NCI-H460 (cell line): ENCODE measurements at places on chromosomes 6 and 20.

- DNase-seq = no peak
Measured at GRCh38 chr20:10376270-10377075, 57.5 kb downstream of the MKKS start.

GRCh38 chr6:51963980-51964379 lies 123.4 kb downstream of the PKHD1 start:
- no peak for DNase-seq

DNA sequence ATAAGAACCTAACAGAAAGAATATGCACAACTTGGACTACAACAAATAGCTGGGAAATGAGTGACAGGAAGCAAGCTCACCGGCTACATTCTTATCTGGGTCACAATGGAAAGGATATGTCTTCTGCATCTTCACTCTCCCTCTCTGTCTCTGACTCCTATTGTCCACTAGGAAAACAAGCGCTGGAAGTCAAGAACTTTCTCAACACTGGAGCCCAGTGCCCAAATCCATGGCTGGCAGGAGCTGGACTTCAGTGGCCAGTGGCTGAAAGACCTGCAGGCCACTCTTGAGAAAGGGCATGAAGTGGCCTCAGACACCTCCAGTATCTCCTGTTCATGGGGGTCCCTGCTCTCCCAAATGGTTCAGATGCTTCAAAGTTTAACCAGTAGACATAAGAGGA lies 62.0 kb downstream of the FAM50B start:
- no peak for DNase-seq

GRCh38 chr6:137282254-137282653 lies 63.1 kb upstream of the IFNGR1 start:
- DNase-seq = no peak

- no peak for DNase-seq
Measured at GRCh38 chr6:122818866-122819265, 29.8 kb downstream of the SMPDL3A start.

GRCh38 chr20:381581-382290 lies 1.2 kb downstream of the TRIB3 start:
- DNase-seq = peak; percentile 93

GRCh38 chr6:100724222-100724621 lies 156.9 kb downstream of the ASCC3 start:
- DNase-seq = no peak

DNA sequence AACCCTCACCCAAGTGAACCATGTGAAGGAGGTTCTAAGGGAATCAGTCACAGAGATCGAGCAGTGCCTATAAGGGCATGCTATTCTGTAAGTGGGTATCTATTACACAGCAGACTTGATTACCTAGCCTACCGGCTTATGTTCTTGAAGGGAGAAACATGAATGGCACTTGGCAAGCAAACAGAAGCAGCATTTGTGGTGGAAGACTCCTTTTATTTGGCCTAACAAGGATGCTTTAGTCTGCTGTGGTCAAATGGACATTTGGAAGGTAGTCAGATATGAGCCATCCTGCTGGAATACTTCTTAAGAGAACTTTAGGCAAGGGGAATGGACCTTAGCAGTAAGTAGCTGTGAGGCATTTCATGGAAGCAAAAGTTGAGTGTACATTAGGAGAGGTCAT lies 126.3 kb downstream of the COL12A1 start:
- DNase-seq = no peak

GRCh38 chr20:35145141-35145564 lies 2.0 kb downstream of the EDEM2 start:
- DNase-seq = peak; percentile 76

GRCh38 chr6:140445474-140446004 lies 1071.1 kb upstream of the CITED2 start:
- no peak for DNase-seq

- peak; percentile 19 for DNase-seq
Measured at GRCh38 chr6:146598772-146599405, at the start of gene ADGB. TSS of gene ADGB (plus strand) at chr6:146598972. CDS start at chr6:146599041, 69 bp downstream.
